ENCODE measurements at places on chromosomes 1 and 21. TPM values are rescaled to one million over a fixed set of nuclear protein-coding genes. Genes with fewer than 3 reads are reported as not detected.

DNA sequence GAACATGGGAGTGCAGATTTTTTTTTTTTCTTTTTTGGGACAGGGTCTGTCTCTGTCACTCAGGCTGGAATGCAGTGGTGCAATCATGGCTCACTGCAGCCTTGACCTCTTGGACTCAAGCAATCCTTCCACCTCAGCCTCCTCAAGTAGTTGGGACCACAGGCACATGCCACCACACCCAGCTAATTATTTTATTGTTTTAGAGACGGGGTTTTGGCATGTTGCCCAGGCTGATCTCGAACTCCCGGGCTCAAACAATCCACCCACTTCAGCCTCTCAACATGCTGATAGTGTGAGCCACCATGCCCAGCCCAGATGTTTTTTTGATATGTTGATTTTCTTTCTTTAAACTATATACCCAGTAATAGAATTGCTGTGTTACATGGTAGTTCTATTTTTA, 57.7 kb downstream of the RGSL1 start:
- no peaks in the 10 kb centered on the region for H3K27me3 ChIP-seq
- no peaks in the 10 kb centered on the region for H3K36me3 ChIP-seq
- no peaks in the 10 kb centered on the region for H3K4me1 ChIP-seq

DNA sequence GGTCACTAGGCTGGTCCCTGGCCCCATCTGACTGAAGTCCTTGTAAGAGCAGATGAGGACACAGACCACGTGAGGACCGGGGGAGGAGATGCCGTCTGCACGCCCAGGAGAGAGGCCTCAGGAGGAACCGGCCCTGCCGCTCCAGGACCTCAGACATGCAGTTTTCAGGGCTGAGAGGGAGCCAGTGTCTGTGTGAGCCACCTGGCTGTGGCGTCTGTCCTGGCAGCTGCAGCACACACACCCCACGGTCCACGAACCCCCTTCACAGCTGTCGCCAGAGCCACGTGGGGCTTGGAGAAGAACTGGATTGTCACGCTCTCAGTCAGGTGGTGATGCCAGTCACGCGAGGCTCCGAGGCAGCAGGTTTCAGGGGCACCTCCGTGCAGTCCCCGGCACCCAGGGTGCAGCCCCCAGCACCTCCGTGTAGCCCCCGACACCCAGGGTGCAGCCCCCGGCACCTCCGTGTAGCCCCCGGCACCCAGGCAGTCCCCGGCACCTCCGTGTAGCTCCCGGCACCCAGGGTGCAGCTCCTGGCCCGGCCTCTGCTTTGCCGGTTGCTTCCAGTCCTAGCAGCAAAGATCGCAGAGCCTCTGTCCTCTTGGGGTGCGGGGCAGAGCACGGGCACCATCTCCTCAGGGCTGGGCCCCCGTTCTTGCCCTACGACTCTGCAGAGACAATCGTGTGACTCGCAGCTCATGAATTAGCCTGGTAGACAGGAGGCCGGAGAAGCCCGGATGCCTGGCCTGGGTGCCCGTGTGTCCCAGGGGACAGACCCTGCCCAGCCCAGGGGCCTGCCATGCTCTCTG, 19.0 kb upstream of the SUMO3 start:
- no peak overlapping the region for H3K4me3 ChIP-seq
- peaks cover 5% of the 10 kb centered on the region for H3K4me1 ChIP-seq
- DNase-seq, result no peak
- peaks cover 26% of the 10 kb centered on the region for H3K27me3 ChIP-seq

- H3K27me3 ChIP-seq, result no peaks in the 10 kb centered on the region
- H3K27ac ChIP-seq, result no peak overlapping the region
- no peaks in the 10 kb centered on the region for H3K36me3 ChIP-seq
- no peak overlapping the region for H3K4me3 ChIP-seq
- peaks cover 12% of the 10 kb centered on the region for H3K4me1 ChIP-seq
Observed at GRCh38 chr1:14845851-14846250, 247.4 kb downstream of the KAZN start.

DNA sequence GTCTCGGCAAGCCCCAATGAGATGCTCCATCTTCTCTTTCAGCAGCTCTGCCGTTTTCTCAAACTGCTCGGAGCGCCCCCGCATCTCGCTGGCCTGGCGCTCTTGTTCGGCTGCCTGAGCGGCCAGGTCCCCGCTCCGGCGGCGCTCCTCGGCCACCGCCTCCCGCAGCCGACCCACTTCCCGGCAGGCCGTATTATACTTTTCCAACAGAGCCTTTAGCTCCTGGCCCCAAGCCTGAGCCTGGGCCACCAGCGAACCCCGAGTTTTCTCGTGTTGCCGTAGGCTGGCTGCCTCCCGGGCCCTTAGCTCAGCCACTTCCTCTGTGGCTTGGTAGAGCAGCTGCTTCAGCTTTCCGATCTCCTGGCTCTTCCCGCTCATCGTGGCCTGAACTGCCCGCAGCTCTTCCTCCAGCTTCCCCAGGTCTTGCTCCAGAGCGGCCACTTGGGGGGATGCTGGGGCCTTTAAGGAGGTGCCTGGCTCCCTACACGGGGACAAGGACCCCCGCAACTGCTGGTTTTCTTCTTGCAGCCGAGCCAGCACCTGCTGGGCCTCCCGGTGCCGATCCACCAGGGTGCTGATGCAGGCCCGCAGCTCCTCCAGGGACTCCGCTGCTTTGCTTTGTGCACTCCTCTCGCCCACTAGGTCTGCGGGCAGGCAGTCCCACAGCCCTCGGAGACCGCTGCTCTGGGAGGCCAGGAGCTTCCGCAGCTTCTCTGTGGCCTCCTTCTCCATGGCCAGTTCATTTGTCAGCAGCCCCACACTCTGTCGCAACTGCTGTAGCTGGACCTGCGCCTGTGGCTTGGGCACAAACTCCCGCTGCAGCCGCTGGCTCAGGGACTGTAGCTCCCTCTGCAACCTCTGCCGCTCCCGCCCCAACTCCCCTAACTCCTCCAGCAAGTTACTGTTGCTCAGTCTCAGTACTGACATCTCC, 13.4 kb upstream of the PIAS3 start:
- DNase-seq, result peak; percentile 46
- H3K27me3 ChIP-seq, result no peaks in the 10 kb centered on the region
- H3K27ac ChIP-seq, result peak overlapping the region; percentile 33
- H3K4me3 ChIP-seq, result peak overlapping the region; percentile 32

LRRC53 gene
- total RNA-seq, result not detected

GRCh38 chr1:119653135-119653838, 5.2 kb upstream of the ZNF697 start:
- H3K4me3 ChIP-seq, result no peak overlapping the region
- no peak for DNase-seq
- H3K27ac ChIP-seq, result peak overlapping the region; percentile 57
- H3K36me3 ChIP-seq, result no peaks in the 10 kb centered on the region
- H3K27me3 ChIP-seq, result peaks cover 1% of the 10 kb centered on the region
- H3K4me1 ChIP-seq, result peaks cover 6% of the 10 kb centered on the region

- H3K36me3 ChIP-seq, result no peaks in the 10 kb centered on the region
- no peak overlapping the region for H3K4me3 ChIP-seq
- H3K4me1 ChIP-seq, result no peaks in the 10 kb centered on the region
- DNase-seq, result no peak
Observed at GRCh38 chr1:197961449-197961848, 44.3 kb downstream of the LHX9 start.

TIE1 gene
- total RNA-seq, result 3.3 TPM

DNA sequence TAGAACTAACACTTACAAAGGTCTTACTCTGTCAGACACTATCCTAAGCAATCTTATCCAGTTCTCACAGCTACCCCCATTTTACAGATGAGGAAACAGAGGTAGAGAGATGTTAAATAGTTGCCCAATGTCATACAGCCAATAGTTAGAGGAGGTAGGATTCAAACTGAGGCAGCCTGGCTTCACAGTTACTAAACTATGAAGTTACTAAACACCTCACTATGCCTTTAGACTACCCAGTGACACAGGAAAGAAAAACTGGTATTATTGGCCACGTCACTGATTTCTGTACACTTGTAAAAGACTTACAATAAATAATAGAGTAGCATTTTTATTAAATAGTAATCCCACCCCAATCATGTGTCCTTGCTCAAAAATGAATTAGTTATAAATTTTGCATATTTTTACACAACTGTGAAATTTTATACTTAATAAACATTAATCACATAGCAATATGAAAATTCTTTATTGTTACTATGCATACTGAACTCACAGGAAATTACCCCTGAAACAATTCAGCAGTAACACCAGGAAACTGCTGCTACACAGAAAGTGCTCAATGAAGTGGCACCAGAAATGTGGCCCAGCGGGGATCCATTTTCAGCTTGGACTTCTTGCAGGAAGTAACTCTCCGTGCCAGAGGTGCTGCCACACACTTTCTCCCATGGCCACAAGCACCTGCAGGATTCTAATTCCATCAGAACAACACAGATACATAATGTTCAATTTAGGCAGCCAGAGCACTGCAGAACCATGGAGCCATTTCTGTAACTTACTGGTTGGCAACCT, 69.4 kb downstream of the VAV3 start:
- no peak overlapping the region for H3K4me3 ChIP-seq
- no peaks in the 10 kb centered on the region for H3K27me3 ChIP-seq
- DNase-seq, result no peak
- no peaks in the 10 kb centered on the region for H3K36me3 ChIP-seq
- no peak overlapping the region for H3K27ac ChIP-seq

SFN gene
- 0.18 TPM for total RNA-seq

TEKT2 gene
- total RNA-seq, result not detected
